Stimulated activated CD4-positive, alpha-beta T cell treated with anti-CD3 and anti-CD28 coated beads, TNF-alpha, amount 100 ng/mL, for 1 hour (primary cell): ENCODE measurements at places on chromosomes 5 and 9.

GRCh38 chr5:159737263-159737662 is 179.0 kb upstream of the ADRA1B start:
- DNase-seq, result no peak

GRCh38 chr5:7745882-7746610 is 104.9 kb downstream of the CFAP90 start:
- no peak for DNase-seq

GRCh38 chr5:112885001-112885400 is 23.9 kb downstream of the SRP19 start:
- no peak for DNase-seq

- no peak for DNase-seq
Measured at GRCh38 chr9:29730163-29730562, 2156.9 kb upstream of the C9orf72 start.

DNA sequence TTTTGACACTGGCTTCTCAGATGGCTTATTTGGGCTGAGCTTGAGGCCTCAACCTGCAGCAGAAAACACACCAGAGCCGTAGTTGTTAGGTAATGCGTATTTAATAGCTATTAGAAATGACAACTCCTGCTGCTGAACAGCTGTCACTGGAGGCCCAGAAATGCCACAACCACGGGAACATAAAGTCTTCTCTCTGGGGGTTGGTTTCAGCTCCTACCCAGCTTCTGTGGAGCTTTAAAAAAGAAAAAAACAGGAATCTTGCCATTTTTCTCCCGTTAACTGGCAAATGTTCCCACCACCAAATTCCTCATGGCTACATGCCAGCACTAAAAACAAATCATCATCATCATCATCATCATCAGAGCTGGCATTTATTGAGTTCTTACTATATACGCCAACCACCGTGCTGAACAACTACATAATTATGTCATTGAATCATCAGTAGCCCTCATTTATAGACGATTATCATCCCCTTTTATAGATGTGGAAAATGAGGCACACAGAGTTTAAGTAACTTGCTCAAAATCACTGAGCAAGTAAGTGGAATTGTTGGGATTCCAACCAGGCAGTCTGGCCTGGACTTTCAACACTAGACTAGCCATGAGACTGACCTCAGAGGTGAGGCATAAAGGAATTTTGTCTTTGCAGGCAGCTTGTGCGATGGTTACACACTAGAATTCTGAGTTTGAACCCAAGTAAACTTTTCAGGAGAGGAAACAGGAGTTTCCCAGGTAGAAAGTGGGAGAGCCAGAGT is 185.3 kb upstream of the WWC1 start:
- DNase-seq, result no peak
